NB4 (cell line): ENCODE measurements at places on chromosomes 2 and 18.

- DNase-seq, result no peak
Observed at GRCh38 chr18:58828399-58829121, 36.1 kb upstream of the ZNF532 start.

- no peak for DNase-seq
Observed at GRCh38 chr18:2354292-2354691, 217.0 kb downstream of the METTL4 start.

- DNase-seq, result no peak
Observed at GRCh38 chr2:234164493-234165413, 114.3 kb downstream of the SPP2 start.

DNA sequence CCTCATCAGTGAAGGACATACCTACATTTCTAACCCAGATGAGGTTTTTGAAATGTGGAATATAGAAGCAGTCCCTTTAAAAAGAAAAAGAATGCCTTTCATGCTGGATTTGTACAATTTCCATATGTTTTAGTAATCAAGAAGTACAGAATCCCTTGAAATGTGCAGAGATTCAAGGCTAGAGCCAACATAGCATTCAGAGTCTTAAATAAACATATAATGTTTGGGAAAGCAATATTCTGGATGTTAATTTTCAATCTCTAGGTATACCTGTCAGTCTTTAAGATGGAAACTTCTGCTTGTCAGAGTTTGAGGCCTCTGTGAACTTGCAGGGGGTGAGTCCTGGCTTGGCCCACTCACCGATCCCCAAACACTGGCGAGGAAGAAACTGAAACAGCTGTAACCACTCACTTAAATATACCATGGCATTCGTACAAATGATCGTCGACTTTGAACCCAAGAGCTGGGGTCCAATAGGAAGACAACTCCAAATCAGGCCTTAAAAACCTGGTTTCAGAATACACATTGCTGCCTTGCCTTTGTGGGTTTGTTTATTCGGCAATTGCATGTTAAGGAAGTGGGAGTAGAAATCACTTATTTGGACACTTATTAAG is 132.8 kb upstream of the NCK2 start:
- DNase-seq, result no peak

GRCh38 chr18:62399781-62400308 is 74.7 kb downstream of the TNFRSF11A start:
- DNase-seq, result peak; percentile 11
